ENCODE measurements at places on chromosomes 1 and 21.

DNA sequence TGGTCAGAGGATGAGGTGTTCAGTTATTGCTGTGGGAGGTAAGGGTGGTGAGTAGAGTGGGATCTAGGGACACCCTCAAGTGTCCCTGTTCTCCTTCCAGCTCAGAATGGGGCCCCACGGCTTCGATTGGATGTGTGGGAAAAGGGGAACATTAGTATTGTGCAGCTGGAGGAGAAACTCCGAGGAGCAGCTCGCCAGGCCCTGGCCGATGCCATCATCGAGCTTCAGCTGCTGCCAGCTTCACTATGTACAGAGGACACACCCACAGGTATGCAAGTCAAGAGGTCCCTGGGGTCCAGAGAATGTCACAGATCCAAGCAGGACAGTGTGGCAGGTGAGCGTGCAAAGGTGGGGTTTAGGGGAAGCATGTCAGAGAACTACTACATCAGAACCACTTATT is 13.9 kb downstream of the HYI start:
- no peak for DNase-seq

DNA sequence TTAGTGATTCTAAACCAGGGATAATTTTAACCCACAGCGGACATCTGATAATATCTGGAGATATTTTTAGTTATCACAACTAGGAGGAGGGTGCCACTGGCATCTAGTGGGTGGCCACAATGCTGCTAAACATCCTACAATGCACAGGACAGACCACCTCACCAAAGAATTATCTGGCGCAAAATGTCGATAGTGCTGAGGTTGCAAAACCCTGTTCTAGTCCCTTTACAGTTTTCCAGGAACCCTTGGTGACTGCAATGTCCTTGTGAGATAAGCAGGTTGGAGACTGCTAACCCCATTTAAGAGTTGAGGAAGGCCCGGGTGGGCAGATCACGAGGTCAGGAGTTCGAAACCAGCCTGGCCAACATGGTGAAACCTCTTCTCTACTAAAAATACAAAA is 163.1 kb upstream of the BEND5 start:
- no peak for DNase-seq

GRCh38 chr1:116516631-116517030 is 54.2 kb downstream of the CD58 start:
- DNase-seq, result no peak

- DNase-seq, result no peak
Observed at GRCh38 chr1:172824209-172824608, 165.3 kb downstream of the FASLG start.

DNA sequence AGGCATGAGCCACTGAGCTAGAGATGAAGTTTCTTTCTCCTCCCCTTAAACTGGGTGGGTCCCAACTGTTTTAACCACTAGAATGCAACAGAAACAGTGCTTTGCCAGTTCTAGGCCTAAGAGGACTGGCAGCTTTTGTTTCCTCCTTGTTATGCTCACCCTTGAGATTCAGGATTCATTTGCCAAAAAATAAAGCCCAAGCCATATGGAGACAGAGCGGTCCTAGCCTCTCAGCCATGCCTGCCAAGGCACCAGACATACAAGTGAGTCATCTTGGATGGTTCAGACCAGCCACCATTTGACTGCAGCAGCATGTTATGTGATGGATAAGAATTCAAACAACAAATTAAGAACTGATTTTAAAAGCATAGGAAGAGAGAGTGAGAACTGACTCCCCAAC is 38.1 kb upstream of the STUM start:
- DNase-seq, result no peak

GRCh38 chr1:5253036-5253435 is 598.6 kb downstream of the AJAP1 start:
- no peak for DNase-seq

GRCh38 chr1:66351478-66351877 is 182.5 kb upstream of the SGIP1 start:
- no peak for DNase-seq

Data from hematopoietic multipotent progenitor cell treated with erythropoietin and hydrocortisone succinate and interleukin-3 and kit ligand, for 17 days (in vitro differentiated cells).